ENCODE measurements at places on chromosomes 13 and 19. TPM values are rescaled to one million over a fixed set of nuclear protein-coding genes. Genes with fewer than 3 reads are reported as not detected.

The ANKRD24 gene
- total RNA-seq: 2.2 TPM

The EXOC3L2 gene
- not detected for total RNA-seq

The ZNF536 gene
- total RNA-seq: 7.1 TPM

The STARD13 gene
- 35.9 TPM for total RNA-seq

The SLC35E1 gene
- 42.1 TPM for total RNA-seq

DNA sequence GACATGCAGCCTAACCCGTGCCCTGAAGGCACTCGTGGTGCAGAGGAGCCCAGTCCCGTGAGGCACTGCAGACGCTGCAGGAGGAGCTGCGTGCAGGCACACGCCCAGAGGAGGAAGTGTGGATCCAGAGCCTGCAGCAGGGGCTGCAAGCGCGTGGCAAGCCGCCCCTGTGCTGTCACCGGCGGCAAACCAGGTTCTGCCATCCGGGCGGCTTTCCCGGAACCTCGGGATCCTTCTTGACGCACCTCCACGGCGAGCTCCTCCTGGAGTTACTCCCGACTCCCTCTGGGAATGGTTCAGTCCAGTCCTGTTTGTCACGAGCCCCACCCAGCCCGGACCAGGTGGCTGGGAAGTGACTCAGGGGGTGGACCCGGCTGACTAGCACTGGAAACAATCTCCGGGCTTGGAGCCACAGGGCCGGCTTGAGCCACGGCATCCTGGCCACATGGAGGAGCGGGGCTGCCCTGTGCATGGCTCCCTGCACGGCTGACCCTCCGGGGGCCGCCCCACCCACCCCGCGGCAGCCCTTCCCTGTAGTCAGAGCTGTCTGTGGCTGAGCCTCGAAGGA lies 10.2 kb downstream of the DPP9 start:
- H3K27ac ChIP-seq: peak overlapping the region; percentile 71
- peaks cover 16% of the 10 kb centered on the region for H3K4me1 ChIP-seq
- DNase-seq: peak; percentile 93
- peak overlapping the region; percentile 4 for H3K4me3 ChIP-seq

DNA sequence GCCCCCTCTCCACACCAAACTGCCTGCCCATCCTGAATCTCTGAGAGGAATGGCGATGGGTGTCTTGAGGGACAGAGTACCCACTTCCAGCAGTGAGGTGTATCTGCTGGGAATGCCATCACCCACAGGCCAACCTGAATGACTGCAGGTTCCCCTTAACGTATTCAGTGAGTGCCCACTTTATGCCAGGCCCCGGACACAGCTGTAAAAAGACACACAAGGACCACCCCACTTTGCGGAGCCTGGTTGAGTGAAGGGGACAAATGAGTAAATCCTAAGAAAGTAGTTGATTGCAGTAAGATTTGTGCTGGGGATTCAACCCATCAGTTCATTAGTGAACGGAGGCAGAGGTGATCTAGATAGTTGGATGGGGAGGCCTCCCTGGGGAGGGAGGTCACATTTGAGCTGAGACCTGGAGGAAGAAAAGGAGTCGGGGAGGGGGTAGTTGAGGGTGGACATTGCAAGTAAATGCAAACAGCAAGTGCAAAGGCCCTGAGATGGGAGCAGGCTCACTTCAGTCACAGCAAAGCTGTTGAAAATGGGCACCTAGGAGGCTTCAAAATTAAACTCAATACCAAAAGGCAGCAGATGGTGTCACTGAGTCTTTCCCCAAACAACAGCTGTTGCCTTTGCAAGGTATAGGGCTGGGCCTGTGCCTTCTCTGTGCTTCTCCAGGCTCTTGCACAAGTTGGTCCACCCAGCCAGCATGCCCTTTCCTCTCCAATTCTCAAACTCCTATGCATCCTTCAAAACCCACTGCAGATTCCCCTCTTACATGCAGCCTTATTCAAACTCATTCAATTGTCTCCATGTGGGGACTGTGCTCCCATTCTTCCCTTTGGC lies 4.3 kb downstream of the GDF15 start:
- no peaks in the 10 kb centered on the region for H3K36me3 ChIP-seq
- no peak overlapping the region for H3K4me3 ChIP-seq
- DNase-seq: no peak
- H3K4me1 ChIP-seq: peaks cover 17% of the 10 kb centered on the region
- no peaks in the 10 kb centered on the region for H3K27me3 ChIP-seq
- no peak overlapping the region for H3K27ac ChIP-seq

GRCh38 chr19:42316223-42317211 lies 3.4 kb downstream of the TMEM145 start:
- no peak overlapping the region for H3K4me3 ChIP-seq
- peaks cover 51% of the 10 kb centered on the region for H3K27me3 ChIP-seq
- DNase-seq: peak; percentile 42
- H3K27ac ChIP-seq: no peak overlapping the region
- H3K36me3 ChIP-seq: no peaks in the 10 kb centered on the region
- H3K4me1 ChIP-seq: peaks cover 22% of the 10 kb centered on the region

- DNase-seq: no peak
- H3K27ac ChIP-seq: peak overlapping the region; percentile 95
- peaks cover 32% of the 10 kb centered on the region for H3K4me1 ChIP-seq
These were observed 685 bp upstream of the SUPT5H start for GRCh38 chr19:39444598-39445195.

DNA sequence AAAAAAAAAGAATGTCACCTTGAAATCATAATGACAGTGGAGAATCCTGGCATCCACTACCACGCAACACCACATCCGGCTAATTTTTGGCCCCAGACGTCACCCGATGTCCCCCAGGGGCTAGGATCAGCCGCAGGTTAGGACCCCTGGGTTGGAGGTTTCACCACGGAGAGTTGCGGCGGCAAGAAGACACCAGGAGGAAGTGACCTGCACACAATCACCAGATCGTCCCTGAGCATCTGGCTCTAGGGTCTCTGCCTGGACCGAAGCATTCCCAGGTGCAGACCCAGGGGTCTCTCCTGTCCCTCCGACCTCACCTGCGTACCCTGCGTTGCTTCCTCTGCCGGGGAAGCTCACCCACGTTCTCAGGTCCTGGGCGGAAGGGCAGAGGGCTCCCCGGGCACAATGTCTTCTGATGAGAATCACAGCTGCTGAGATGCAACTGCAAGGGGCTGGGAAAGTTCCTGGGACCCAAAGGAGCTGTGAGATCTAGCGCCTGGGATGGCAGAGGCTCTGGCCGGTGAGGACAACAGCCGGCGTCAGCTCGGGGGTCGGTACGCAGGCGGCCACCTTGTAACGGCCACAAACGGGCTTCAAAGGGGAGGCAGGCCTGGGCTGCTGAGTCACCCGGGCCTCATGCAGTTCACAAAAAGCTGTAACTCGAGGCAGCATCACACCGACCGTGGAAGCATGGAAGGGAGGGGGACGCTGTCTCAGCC lies 111.2 kb downstream of the GADD45B start:
- peak overlapping the region; percentile 54 for H3K27ac ChIP-seq
- H3K36me3 ChIP-seq: no peaks in the 10 kb centered on the region
- H3K27me3 ChIP-seq: no peaks in the 10 kb centered on the region

DNA sequence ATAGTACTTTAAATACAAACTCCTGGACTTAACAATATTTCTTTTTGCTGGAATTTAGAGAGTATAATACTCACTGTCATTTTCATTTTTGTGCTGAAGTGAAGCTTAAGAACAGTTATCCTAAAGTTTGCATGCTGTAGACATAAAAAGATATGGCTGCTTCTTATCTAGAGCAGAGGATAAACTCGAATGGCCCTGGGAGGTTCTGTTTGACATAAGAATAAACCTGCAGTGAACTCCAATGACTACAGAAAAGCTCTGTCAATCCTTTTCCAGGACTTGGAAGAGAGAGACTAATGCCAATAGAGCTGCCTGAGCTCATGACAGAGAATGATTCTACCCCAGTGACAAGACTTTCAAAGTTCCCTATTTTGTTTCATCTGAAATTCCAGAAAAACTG lies 1017.8 kb upstream of the MIR17HG start:
- DNase-seq: no peak
- no peaks in the 10 kb centered on the region for H3K36me3 ChIP-seq
- no peak overlapping the region for H3K27ac ChIP-seq
- H3K27me3 ChIP-seq: no peaks in the 10 kb centered on the region
- H3K4me3 ChIP-seq: no peak overlapping the region
- H3K4me1 ChIP-seq: no peaks in the 10 kb centered on the region

DNA sequence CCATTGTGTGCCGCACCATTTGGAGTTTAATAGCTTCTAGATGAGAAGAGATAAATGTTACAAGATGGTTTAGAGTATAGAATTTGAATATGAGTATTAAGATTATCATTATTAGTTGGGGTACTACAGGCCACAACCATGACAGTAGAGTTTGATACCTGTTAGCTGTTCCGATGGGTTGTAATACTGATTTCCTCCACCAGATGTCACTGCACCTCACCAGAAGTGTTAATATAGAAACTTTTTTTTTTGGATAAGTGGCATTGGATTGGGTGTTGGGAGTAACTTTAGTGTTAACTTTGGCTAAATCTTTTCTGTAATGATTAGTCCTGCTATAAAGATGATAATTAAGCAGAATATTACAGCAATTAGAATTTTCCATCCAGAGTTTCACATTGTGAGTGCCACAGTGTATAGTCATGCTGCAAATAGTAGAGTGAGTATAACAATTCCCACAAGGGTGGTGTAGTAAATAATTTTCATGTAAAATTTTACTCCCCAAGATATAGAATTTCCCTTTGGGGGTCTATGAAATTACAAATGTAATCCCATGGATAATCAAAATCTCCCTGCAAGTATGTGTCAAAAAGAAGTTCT lies 56.3 kb downstream of the PSG3 start:
- DNase-seq: no peak
- H3K4me1 ChIP-seq: no peaks in the 10 kb centered on the region
- H3K4me3 ChIP-seq: no peak overlapping the region
- H3K36me3 ChIP-seq: no peaks in the 10 kb centered on the region
- H3K27me3 ChIP-seq: no peaks in the 10 kb centered on the region

GRCh38 chr19:55179606-55180484 lies at the start of gene SYT5:
Gene SYT5 (minus strand): TSS chr19:55180289. CDS start chr19:55179041, 1,248 bp downstream.
- H3K27me3 ChIP-seq: peaks cover 81% of the 10 kb centered on the region
- H3K27ac ChIP-seq: no peak within 1 kb of the TSS
- DNase-seq: peak; percentile 46
- H3K36me3 ChIP-seq: no peaks in the 10 kb centered on the region

GRCh38 chr13:102548811-102549210 lies 48.0 kb upstream of the TPP2 start:
- H3K4me3 ChIP-seq: no peak overlapping the region
- H3K36me3 ChIP-seq: no peaks in the 10 kb centered on the region
- H3K27me3 ChIP-seq: no peaks in the 10 kb centered on the region
- no peaks in the 10 kb centered on the region for H3K4me1 ChIP-seq

- no peaks in the 10 kb centered on the region for H3K36me3 ChIP-seq
- H3K4me1 ChIP-seq: peaks cover 19% of the 10 kb centered on the region
- peak overlapping the region; percentile 6 for H3K27ac ChIP-seq
- no peaks in the 10 kb centered on the region for H3K27me3 ChIP-seq
These were observed 66.8 kb downstream of the SOX1 start for GRCh38 chr13:112133499-112134390.

DNA sequence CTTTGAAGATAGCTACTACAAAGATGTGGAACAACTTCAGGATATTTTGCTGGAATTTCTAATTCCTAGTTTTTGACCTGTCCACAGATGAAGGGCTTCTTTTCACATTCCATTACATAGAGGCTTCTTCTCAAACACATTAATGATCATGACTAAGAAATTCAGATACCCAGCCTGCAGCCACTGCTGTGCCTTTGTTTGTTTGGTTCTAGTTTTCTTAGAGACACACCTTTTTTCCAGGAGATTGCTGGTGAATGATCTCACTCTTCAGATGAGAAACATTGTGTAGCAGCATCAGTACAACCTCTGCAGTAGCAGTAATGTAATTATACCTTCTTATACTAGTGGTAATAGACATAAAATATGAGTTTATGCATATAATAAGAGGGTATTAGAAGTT lies 5.0 kb downstream of the TDRD3 start:
- H3K36me3 ChIP-seq: no peaks in the 10 kb centered on the region
- peaks cover 3% of the 10 kb centered on the region for H3K4me1 ChIP-seq
- H3K27ac ChIP-seq: peak overlapping the region; percentile 44
- H3K4me3 ChIP-seq: no peak overlapping the region
- no peak for DNase-seq
- no peaks in the 10 kb centered on the region for H3K27me3 ChIP-seq

DNA sequence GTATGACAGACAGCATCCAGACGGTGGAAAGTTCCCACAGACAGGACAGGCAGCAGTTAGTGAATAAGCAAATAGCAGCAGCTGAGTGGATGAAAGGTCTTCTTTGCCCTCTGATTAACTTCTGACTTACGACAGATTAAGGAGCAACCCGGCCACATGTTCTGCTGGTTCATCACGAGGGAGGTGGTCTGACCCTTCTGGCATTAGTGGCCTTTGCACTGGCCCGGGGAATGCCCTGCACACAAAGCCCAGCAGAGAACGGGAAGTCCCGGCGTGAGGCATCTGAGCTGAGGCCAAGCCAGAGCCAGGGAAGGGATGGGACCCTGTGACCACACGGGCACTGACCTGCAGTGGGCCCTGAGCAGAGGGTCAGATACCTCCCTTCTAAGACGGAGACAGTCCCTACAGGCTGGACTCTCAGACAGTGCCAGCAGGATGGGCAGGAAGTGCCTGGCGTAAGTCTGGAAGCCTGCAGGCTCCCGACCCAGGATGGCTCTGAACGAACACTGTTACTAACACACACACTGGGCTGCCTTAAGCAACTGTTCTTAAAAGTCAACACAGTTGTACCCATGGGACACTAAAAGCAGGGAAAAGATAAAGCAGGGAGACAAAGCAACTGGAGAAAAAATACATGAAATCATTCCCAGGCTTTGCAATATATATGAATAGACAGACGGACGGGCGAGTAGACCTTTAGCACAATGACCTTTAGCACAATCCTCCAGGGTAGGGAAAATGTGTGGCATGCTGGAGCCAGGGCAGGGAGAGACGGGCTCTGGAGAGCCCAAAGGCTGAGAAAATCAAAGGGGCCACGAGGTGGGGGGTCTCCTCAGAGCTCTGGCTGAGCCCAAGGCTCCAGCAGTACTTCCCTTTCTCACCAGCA lies 6.3 kb downstream of the C19orf12 start:
- peaks cover 3% of the 10 kb centered on the region for H3K4me1 ChIP-seq
- H3K27me3 ChIP-seq: no peaks in the 10 kb centered on the region
- H3K27ac ChIP-seq: peak overlapping the region; percentile 23
- no peak overlapping the region for H3K4me3 ChIP-seq
- DNase-seq: peak; percentile 42

DNA sequence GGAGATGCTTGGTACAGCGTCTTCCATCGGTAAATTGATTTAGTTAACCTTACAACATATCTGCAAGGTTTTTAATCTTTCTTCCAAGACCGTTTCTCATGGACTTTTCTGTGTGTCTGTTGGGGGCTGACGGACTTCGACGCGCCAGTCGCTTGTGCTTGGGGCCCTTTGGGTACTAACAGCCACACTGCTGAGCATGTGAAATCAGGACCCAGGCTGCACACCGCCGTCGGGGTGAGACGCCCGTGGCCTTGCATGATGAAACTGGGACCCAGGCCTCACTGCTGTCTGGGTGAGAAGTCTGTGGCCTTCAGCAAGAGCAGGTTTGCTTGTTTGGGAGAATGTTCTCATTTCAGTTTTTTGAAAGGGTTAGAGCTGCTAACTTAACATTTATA lies 9.8 kb downstream of the ATP4B start:
- no peaks in the 10 kb centered on the region for H3K36me3 ChIP-seq
- DNase-seq: peak; percentile 7
- H3K27me3 ChIP-seq: no peaks in the 10 kb centered on the region

- H3K36me3 ChIP-seq: no peaks in the 10 kb centered on the region
- H3K4me3 ChIP-seq: no peak overlapping the region
- peak; percentile 31 for DNase-seq
- no peaks in the 10 kb centered on the region for H3K4me1 ChIP-seq
- peaks cover 52% of the 10 kb centered on the region for H3K27me3 ChIP-seq
These were observed 5.9 kb upstream of the DIRAS1 start for GRCh38 chr19:2726904-2727639.
